ENCODE measurements at places on chromosomes 4 and X. TPM values are rescaled to one million over a fixed set of nuclear protein-coding genes. Genes with fewer than 3 reads are reported as not detected.
A peak's percentile ranks its signal among the peaks of the same experiment; 100 is the strongest.

ZNF185 gene
- polyA plus RNA-seq: 39.1 TPM

ZNF157 gene
- polyA plus RNA-seq: not detected

DTHD1 gene
- not detected for polyA plus RNA-seq

- DNase-seq: no peak
These were observed 139.8 kb downstream of the BCOR start for GRCh38 chrX:39957816-39958566.

- no peak for DNase-seq
These were observed 117.4 kb downstream of the MGST2 start for GRCh38 chr4:139782926-139783522.

GRCh38 chr4:78781924-78782323 lies 5.8 kb downstream of the BMP2K start:
- DNase-seq: peak; percentile 32

GRCh38 chr4:150561143-150561737 lies 20.7 kb upstream of the MAB21L2 start:
- DNase-seq: no peak

GRCh38 chr4:76153356-76153755 lies 5.2 kb upstream of the NUP54 start:
- no peak for DNase-seq

DNA sequence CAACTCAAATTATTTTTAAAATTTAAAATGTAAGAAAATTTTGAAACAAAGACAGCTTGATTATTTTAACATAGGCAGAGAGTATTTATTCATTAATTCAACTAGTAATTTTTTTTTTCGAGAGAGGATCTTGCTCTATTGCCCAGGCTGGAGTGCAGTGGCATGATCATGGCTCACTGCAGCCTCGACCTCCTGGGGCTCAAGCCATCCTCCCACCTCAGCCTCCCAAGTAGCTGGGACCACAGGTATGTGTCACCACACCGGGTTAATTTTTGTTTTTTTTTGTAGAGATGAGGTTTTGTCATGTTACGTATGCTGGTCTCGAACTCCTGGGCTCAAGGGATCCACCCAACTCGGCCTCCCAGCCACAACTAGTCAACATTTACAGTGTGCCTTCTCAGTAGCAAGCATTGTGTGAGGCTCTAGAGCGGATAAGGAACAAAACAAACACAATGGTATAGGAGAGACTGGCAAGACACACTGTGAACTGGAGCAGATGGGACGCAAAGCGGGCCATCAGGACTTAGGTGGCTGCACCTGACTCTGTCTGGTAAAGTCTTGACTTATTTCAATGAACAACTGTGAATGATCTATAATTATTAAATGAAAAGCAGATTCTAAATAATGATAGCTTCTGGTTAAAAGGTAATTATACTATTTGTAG lies 21.6 kb downstream of the SETD7 start:
- DNase-seq: no peak

DDX53 gene
- not detected for polyA plus RNA-seq

- no peak for DNase-seq
These were observed 64.5 kb upstream of the H2AZ1 start for GRCh38 chr4:100014616-100015015.
